Activated CD4-positive, CD25-positive, alpha-beta regulatory T cell treated with anti-CD3 and anti-CD28 coated beads, Interleukin-2, amount 50 U/mL, for 16 hours (primary cell): ENCODE measurements at places on chromosomes 4 and X.

GRCh38 chr4:147648656-147649055 lies 31.5 kb downstream of the TMEM184C start:
- no peak for DNase-seq

DNA sequence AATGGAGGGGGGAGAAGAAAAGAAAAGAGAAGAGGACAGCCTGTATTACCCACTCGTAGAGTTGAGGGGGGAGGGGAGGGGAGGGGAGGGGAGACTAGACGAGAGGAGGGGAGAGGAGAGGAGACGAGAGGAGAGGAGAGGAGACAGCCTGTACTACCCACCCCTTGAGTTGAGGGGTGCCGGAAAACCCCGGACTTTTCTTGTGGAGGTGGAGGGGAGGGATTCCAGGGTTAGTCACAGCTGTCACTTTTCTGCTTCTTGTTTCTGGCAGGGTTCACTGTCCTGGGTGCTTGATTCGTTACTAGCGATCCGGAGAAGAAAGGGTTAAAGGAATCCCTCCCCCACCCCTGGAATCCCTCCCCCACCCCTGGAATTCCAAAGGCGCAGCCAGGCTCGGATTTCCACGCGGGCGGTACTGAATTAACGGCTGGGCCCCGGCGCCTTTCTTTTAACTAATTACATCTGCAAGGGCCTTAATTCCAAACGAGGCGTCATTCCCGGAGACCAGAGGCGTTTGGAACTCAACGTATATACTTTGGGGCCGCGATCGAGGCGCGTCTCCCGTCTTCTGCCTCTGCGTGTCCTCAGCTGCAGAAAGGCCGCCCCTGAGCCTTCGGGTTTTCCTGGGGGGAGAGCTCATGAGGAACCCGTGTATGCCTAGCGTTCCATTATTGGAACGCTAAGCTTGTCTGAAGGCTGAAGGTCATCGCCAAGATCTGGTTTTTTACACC lies 20.1 kb upstream of the CSF2RA start:
- DNase-seq: no peak

DNA sequence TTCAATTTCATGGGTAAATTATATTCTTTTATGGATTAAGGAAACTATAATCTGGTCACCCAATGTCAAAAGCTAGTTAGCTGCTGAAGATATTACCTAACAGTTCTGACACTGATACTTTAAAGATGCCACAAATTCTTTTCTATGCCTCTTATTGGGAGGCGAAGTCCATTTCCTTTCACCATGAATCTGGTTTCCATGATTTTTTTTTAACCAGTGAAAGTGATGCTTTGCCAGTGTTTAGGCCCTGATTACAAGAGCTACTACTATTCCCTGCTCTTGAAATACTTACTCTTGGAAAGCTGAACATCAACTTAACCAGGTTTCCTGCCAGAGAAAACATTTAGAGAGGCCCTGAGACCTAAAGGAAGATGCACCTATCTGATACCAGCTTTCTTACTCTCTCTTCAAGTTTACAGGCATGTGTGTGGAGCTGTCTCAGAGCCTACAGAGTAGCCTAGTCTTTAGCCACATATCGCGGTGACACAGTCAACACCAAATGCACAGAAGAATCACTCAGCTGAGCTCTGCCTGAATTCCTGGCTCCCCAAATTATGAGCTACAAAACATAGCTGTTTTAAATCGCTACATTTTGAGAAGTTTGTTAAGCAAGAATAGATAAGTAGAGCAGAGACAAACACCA lies 1280.8 kb downstream of the PCDH7 start:
- DNase-seq: no peak

- DNase-seq: no peak
Measured at GRCh38 chrX:64379924-64380323, 15.3 kb downstream of the MTMR8 start.

DNA sequence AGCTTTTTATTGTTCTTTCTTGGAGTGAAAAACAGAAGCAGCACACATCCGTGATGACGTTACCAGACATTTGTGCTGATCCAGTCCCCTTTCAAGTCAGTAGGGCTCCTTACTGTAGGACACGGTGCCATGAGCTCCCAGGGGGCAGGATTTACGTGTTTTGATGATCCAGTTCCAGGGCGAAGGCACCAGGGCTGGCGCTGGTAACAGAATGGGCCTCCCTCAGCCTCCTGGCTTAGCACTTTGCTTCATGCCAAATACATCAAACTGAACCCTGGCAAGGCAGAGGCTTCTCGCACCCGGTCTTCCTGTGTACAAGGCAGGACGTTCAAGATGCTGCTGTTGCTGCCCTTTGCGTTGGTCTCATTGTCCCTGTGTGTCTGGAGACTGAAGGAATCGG lies 66.6 kb upstream of the PSAPL1 start:
- DNase-seq: no peak

- no peak for DNase-seq
Measured at GRCh38 chr4:1779588-1780382, 13.3 kb upstream of the FGFR3 start.

GRCh38 chr4:91325495-91325894 lies 978.3 kb upstream of the GRID2 start:
- no peak for DNase-seq

DNA sequence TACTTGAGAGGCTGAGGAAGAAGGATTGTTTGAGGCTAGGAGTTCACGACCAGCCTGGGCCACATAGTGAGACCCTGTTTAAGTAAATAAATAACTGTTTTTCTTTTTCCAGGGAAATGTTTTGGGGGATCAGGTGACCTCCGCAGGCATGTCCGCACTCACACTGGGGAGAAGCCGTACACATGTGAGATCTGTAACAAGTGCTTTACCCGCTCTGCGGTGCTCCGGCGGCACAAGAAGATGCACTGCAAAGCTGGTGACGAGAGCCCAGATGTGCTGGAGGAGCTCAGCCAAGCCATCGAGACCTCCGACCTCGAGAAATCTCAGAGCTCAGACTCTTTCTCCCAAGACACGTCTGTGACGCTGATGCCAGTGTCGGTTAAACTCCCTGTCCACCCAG lies 30.5 kb downstream of the ZBTB49 start:
- no peak for DNase-seq

- no peak for DNase-seq
Measured at GRCh38 chr4:6172927-6173200, 27.5 kb downstream of the JAKMIP1 start.

DNA sequence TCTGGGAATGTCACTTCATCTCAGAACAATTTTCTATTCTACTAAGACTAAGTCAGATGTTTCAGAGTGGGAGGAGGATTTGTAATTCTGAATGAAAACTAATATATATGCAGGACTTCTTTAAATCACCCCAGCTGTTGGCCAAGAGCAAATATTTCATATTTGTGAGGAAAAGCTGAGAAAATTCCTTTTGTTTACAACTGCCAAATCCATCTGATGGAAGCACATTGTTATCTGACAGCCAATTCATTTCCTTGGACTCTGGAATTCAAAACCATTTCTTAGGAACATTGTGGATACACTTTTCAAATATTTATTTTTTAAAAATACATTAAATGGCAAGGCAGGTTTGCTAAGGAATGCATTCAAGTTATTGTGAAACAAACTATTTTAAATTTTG lies 8.0 kb downstream of the SLIT2 start:
- no peak for DNase-seq

- DNase-seq: no peak
Measured at GRCh38 chrX:86407371-86407770, 259.1 kb downstream of the DACH2 start.

GRCh38 chrX:46698691-46699090 lies 60.2 kb downstream of the SLC9A7 start:
- DNase-seq: no peak

- no peak for DNase-seq
Measured at GRCh38 chr4:183987987-183988392, 82.9 kb downstream of the STOX2 start.

DNA sequence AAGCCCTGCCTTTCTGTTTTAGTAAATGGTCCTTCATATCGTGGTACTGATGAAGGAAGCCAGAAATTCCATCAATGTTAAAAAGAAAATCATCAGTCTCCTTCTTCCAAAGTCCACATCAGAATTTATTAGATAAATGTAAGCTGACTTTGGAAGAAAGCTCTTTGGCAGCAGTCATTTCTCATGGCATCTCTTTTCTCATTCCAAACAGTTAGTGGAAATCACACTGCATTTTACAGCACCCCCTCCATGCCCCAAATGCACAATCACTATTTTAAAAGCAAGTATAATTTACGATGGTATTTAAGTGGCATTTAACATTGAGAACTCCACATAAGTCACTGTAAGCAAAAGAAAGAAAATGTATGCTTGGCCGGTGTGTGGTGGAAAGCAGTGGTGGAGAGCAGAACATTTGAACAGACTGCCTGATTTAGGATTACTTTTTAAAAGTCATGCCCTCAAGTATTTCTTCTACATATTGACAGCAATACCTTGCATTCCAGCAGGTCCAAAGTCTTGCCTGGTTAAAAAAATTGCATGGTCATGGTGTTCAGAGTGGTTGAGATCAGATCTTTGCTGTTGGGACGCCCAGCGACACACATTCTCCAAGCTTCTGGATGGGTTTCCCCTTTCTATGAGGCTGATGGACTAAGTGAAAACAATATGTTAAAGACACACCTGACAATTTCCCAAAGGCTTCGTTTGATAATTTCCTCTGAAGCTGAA lies 248.6 kb downstream of the ADAMTS3 start:
- DNase-seq: no peak

GRCh38 chrX:145716226-145716625 lies 101.4 kb upstream of the SLITRK2 start:
- DNase-seq: no peak

DNA sequence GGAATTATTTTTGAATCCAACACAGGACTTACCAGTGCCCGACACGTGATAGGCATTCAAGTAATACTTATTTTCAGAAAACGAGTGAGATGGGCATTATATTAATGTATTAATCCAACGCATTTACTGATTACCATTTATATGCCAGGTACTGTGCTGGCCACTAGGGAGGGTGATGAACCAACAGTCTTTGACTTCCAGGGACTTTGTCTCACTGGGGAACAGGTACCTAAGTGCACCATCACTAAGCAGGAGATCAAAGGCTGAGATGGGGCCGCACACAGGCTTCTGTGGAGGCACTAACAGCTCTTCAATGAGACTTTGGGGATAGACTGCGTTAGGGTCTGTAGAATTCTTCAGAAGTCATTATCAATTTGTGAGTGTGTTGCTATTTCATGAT lies 5.7 kb upstream of the TADA2B start:
- DNase-seq: no peak

GRCh38 chrX:74318672-74319071 lies 14.7 kb downstream of the ZCCHC13 start:
- DNase-seq: no peak

DNA sequence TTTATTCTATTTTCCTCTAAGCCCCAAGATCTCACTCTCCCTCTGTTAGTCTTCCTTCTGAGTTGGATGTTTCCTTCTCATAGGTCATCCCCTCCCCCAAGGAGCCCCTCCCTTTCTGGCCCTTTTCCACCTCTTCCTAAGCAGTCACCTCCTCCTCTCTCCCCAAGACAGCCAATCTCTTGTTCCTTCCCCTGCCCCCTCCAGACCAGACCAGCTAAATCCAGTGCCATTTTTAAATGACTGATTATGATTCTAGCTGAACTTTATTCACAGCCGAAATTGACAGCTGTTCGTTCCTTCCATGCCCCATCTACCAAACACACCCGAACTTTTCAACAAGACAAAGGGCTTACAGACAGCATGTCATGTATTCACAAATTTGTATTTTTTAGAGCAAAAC lies 1.9 kb downstream of the SPIN2A start:
- no peak for DNase-seq

DNA sequence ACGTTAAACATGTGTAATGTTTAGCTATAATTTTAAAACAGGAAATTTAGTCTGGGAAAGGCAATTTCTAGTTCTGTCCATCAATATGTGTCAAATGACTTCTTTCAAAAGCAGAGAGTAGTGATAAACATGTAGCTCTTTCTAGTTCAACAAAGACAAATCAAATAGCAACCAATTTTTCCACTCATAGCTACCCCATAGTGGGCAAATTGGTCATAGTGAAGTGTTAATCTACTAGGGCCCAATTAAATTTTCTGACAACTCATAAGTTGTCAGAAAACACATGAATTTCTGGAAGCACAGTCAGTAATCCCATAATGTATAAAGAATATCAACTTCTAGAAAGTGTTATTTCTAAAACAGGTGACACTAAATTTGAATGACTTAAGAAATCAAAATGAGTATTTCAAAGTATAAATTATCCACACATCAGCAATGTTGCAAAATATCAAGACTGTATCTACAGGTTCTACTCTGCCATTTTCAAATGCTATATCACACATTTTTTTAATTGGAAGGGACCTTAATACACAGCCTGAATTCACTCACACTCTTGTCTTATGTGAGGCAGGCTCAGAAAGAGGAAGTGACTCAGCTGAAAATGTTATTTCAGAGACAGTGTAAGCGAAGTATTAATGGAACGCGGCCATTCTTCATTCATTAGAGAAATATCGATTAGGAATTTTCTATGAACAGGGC lies 7.7 kb downstream of the OCIAD2 start:
- no peak for DNase-seq

GRCh38 chrX:77597090-77597489 lies 149.9 kb downstream of the FGF16 start:
- no peak for DNase-seq
